ENCODE measurements at places on chromosomes 3 and 15. TPM values are rescaled to one million over a fixed set of nuclear protein-coding genes. Genes with fewer than 3 reads are reported as not detected.

DNA sequence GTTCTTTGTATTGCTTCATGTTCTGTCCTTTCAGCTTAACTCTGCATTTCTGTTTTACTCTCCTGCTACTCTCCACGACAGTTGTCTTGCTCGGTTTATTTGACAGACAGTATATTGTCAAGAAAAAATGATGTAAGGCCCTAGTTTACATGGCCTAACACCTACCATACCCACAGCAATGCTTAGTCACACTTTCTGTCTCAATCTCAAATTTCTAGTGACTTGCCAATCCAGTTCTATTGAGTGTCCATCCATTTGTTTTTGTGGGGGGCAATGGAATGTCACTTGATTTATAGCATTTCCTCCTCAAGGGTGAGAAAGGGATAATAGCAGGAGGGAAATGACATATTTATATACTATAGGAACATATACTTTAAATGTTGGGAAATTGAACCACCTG lies 676.2 kb downstream of the NAALADL2 start:
- DNase-seq = peak; percentile 14

CLDN11 gene
- 4.8 TPM for total RNA-seq

RASL12 gene
- not detected for total RNA-seq

LTK gene
- not detected for total RNA-seq

APBA2 gene
- total RNA-seq = 13.9 TPM

- no peak for DNase-seq
Observed at GRCh38 chr15:69194025-69194827, 33.8 kb downstream of the GLCE start.

SST gene
- total RNA-seq = not detected

TMEM202 gene
- not detected for total RNA-seq
